Spleen (tissue), 13 donors: ENCODE measurements at places on chromosomes 6 and 20. TPM values are rescaled to one million over a fixed set of nuclear protein-coding genes. Genes with fewer than 3 reads are reported as not detected.

DNA sequence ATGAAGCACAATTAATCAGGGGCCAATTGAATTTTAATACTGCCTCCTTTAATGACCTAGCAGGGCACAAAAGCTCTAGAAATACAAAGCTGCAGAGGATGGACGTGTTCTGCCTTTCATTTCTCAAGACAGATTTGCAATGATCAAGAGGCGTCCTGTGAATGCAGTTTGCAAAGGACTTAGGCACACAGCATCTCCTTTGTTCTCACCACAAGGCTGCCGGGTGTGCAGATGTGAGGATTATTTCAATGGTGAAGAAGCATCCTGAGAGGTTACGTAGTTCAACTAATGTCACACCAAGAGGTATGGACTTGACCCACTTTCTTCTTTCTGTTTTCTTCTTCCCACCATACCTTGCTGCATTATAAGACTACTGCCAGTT, 42.9 kb upstream of the SPTLC3 start:
- no peak for DNase-seq

DNA sequence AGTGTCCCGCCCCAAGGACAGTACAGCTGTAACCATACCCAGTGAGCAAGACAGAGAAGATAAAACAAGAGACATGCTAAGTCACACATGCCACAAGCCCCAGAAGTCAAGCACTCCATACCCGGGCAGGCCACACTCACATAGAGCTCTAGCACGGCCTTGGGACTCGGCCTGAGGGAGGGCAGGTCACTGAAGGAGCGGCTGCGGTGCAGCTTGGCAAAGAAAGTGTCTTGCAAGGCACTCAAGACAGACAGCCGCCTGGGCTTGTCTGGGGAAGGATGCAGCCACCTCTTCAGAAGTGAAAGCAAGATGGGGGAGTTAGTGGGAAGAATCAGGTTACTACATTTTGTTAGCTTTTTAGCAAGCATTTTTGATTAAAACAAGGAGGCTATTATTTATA, 48.7 kb upstream of the ARMH2 start:
- DNase-seq: no peak

GRCh38 chr20:47663354-47664067, 121.8 kb downstream of the SULF2 start:
- peak; percentile 92 for DNase-seq

GRCh38 chr6:133973109-133973971, 20.3 kb downstream of the TBPL1 start:
- no peak for DNase-seq

The HLA-G gene
- 1.6 TPM for total RNA-seq

DNA sequence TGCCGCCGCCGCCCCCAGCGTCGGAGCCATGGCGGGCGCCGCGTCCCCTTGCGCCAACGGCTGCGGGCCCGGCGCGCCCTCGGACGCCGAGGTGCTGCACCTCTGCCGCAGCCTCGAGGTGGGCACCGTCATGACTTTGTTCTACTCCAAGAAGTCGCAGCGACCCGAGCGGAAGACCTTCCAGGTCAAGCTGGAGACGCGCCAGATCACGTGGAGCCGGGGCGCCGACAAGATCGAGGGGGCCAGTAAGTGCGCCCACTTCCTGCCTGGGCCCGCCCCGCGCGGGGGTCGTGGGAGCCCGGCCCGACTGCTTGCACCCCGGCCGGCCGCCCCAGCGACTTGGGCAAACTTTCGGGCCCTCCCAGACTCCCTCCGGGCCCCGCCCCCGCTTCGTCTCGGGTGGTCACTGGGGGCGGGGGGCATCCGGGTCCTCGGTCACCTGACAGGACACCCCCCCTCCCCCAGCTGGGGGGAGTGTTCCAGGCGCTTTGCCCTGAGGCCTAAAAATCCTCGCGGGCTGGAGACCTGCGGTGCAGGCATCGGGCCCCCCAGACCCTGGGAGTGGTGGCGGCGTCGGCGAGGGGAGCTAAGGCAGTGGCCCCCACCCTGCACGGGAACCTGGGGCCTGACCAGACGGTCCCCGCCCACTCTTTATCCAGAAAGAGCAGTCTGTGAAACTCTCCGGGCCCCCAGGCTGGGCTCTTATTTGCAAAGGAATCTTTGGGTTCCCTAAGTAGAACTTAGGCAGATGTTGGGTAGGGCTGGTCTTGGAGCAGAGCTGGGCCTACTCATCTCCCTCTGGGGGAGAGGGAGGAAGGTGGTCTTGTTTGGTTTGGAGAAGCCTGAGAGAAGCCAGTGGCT, 501 bp downstream of the PLCG1 start:
- peak; percentile 94 for DNase-seq

DNA sequence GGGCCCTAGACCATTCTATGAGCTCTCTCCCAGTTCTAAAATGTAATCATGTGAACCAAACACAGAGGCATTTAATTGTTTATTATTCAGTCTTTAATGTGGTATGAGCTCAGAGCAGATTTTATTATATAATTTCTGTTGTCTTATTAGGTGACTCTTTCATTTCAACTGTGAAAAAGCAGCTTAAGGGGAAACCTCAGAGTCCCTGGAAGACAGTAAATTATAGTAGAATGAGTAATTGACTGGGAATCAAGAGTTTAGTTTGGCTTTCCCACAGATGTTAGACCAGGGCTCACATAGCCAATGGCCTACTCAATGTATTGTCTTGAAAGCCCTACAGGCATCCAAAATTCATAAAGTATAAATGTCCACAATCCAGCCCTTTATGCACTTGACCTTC, 390.4 kb upstream of the SLC35B3 start:
- DNase-seq: no peak

- no peak for DNase-seq
Observed at GRCh38 chr6:118589649-118590365, 41.7 kb downstream of the PLN start.

The EPPIN gene
- not detected for total RNA-seq

The PTCRA gene
- 5.0 TPM for total RNA-seq

The VSX1 gene
- total RNA-seq: not detected

- DNase-seq: no peak
Observed at GRCh38 chr6:90190131-90190530, 106.5 kb downstream of the BACH2 start.

GRCh38 chr20:62805155-62805710, 598 bp downstream of the OGFR start:
- peak; percentile 90 for DNase-seq

The OXT gene
- total RNA-seq: not detected

- DNase-seq: peak; percentile 74
Observed at GRCh38 chr20:25319241-25320034, 71.2 kb downstream of the ABHD12 start.

GRCh38 chr6:156219973-156220372, 557.2 kb upstream of the ARID1B start:
- DNase-seq: no peak

DNA sequence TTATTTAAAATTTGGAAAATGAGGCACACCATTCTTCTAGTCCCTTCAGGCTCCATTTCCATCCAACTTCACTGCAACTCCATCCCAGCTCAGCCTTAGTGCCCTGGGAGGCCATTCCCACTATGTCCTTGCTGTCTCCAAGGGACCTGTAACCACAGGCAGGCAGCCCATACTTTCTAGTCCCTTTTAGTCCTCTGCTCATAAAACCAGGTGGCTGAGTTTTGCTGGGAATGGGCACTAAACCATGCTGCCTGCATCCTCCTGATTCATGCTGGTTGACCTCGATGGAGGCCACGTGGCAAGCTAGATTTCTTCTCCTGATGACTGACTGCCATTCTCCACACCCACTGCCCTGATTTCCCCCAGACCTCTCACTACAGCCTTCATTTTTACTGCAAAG, 27.5 kb upstream of the MYMX start:
- DNase-seq: no peak

DNA sequence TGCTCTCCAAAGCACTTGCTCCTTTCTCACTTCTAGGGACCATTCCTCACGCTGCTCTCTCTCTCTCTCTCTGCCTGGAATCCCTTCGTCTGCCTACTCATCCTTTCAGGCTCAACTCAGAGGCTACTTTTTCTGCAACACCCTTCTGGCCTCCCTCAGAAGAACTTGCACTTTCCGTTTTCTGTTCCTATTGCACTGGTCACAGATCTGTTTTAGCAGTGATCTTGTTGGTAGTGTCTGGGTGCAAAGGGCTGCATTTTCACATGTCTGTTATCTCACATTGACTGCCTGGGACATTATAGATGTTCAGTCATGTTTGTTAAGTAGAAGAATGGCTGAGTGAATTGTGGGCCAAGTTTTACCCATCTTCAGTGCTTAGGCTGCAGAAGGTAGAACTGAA, 63.5 kb downstream of the RIN2 start:
- DNase-seq: no peak

- DNase-seq: no peak
Observed at GRCh38 chr20:15162079-15162647, 824.8 kb upstream of the FLRT3 start.

DNA sequence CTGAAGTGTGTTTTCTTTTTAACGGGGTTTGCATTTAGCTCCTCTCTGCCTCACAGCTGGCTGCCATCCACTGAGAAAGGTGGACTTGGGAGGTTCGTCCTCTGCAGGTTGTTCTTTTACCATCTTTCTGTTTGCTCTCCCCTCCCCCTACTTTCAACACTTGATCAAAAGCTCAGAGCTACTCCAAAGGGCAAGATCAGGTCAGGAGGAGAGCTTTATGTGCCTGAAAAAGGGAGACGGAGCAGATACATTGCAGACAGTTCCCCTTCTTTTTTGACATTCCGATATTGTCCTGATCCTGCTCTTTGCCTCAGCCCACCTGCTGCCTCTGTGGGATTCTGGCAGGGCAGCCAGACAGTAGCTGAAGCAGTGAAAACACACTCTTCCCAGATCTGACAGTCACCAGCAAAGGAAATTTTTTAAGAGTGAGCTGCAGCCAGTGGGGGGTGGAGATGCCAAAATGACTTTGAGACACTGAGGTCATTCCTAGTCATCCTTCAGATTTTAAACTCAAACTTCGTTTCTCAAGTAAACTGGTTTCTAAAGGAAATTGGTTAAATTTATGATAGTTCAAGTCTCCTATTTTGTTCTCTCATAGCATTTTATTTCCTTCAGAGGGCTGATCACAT, 26.5 kb downstream of the SMLR1 start:
- DNase-seq: no peak

The PSMB1 gene
- 162 TPM for total RNA-seq

DNA sequence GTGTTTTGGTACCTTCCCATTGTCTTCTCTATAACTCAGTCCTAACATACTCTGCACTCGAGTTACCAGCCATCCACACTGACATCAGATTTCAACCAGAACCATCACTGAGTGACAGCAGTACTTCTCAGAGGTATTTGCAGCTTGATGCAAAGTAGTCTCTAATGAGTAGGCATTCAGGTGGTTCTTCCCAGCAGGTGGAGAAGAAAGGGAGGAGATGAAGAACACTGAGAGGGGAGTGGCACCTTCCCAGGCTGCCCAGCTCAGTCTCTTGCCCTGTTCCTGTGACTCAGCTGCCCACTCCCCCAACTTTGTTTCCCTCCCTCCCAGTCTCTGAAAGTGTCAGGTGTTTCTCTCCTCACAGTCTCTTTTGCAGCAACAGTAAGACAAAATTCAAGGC, 38.7 kb upstream of the SMIM28 start:
- no peak for DNase-seq

GRCh38 chr6:132456700-132457143, 55.4 kb upstream of the MOXD1 start:
- no peak for DNase-seq

GRCh38 chr20:25300496-25301170, 52.7 kb downstream of the PYGB start:
- DNase-seq: no peak
